ENCODE measurements at places on chromosomes 12 and 14.
A peak's percentile ranks its signal among the peaks of the same experiment; 100 is the strongest.

DNA sequence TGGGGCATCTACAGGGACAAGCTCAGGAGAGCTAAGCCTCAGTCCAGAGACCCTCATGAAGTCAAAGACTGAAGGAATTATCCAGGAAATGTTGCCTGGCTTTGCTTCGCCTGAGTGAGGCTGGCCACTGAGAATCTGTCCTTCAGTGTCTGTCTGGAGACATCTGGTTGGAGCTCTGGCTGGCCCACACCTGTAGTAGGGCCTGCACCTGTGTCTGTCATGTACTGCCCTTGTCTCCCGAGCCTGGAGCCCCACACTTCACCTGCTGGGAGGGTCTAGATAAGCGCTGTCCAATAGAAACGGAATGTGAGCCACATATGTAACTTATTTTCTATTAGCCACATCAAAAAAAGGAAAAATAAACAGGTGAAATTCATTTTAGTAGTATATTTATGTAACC, 9.9 kb upstream of the HDAC7 start:
- no peak for DNase-seq

GRCh38 chr14:62126879-62127478, 364.8 kb downstream of the SNAPC1 start:
- peak; percentile 27 for DNase-seq

GRCh38 chr12:108318472-108319275, 20.4 kb downstream of the CMKLR1 start:
- DNase-seq, result no peak

GRCh38 chr12:48863291-48863690, 2.4 kb downstream of the RND1 start:
- DNase-seq, result no peak

DNA sequence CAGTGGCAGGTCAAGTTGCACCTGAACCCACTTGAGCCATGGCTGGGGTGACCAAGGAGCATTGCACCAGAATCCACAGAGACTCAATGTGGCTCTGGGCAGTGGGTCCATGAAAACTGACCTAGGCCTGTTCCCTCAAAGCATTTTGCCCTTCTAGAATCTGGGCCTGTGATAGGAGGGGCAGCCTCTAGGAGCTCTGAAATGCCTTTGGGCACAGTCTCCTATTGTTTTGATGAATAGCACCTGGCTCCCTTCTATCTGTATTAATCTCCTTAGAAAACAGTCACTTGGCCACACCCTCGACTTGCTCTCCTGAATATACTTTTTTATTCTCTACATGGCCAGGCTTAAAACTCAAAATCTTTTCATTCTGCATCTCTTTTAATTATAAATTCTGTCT, 14.1 kb upstream of the KRAS start:
- no peak for DNase-seq

- no peak for DNase-seq
Measured at GRCh38 chr12:27999970-28000369, 27.4 kb upstream of the PTHLH start.

- no peak for DNase-seq
Measured at GRCh38 chr12:2194571-2194970, 141.8 kb downstream of the CACNA1C start.

- DNase-seq, result no peak
Measured at GRCh38 chr12:128077211-128077916, 189.6 kb upstream of the TMEM132C start.

DNA sequence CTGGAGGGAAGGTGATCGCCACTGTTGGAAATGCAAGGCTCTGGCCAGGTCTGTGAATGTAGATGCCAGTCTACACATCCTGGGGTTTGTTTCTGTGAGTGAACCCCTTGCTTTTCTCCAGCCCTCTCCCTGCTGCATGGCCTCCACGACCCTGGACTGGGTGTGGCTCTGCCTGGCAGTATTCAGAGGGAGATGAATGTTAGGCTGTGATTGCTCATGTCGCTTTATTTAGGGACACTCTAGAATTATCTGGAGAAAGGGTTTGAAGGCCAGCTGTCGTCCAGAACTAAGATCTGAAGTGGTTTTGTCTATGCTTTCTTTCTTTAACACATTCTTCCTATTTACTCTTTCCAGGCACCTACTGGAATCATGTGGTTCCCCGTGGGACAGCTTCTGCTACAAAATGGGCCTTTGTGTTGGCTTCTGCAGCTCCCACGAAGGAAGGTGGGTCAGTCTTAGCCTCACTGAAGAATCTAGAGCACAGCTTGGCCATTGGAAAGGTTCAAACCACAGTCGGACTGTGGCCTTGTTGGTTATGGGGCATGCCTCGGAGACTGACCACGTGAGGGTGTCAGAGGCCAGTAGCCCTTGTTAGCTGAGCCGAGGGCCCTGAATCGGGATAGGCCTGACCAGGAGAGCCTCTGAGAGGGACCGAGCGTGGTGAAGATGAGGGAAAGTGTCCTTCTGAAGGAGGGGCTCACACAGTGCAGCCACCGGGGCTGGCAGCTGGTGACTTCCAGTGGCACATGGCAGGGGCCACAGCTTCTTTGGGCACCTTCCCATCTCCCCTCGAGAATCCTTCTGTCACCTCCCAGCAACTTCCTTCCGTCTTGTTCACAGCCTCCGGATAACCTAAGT, 59.1 kb downstream of the ANKRD9 start:
- no peak for DNase-seq

- peak; percentile 78 for DNase-seq
Measured at GRCh38 chr12:53221203-53222080, 10.6 kb downstream of the RARG start.

DNA sequence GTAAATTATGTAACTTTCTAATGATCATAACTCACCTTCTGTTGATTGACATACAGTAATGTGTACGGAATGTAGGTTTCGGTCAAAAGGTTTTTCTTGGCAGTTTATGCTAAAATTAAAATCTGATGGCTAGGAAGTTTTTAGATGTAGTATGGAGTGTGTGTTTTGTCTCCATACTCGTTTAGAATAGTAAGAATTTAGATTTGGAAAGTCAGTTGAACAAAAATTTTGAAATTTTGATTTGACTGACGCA, 859 bp downstream of the PALS1 start:
- no peak for DNase-seq

DNA sequence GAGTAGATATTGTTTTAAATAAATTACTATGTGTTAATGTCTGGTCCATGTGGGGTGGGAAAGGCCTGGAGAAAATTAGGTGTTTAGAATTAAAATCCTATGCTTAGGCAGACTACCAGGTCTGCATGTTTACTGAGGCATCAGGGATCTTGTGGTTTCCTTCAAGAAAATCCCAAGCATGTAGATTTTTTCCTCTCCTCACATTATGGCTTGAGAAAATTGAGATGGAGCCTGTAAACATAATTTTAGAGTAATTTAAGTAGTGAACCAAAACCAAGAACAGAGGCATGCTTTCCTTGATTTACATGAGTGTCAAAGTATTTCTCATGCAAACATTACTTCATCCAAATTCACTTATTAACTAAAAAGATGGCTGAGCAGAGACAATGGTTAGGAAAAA, 823.7 kb downstream of the AACS start:
- no peak for DNase-seq

DNA sequence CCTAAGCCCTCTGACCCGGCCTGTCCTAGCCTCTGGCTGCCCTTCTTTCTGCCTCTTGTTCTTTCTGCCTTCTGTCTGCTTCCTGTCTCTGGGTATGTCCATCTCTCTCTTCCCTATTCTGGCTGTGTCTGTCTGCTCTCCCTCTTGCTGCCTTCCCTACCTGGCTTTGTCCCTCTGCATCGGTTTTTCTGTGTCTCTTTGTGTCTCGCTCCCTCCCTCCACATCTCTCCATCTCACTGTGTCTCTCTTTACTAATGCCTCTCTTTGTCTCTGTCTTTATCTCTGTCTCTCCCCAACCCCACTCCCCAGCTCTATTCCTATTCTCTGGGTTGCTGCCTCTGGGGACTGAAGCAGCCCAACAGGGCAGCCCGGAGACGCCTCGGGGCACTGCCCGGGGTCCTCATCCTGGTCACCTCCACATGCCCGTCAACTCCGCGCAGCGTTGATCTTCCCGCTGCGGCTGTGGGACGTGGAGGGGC, 10.1 kb downstream of the SHMT2 start:
- peak; percentile 58 for DNase-seq

- no peak for DNase-seq
Measured at GRCh38 chr14:101508948-101509729, 52.2 kb upstream of the DIO3 start.

Data from NCI-H1930 (cell line).